Right cardiac atrium (tissue), 5 donors: ENCODE measurements at places on chromosomes 6 and 20. TPM values are rescaled to one million over a fixed set of nuclear protein-coding genes. Genes with fewer than 3 reads are reported as not detected.

LKAAEAR1 gene
- 0.29 TPM for total RNA-seq

KCNG1 gene
- total RNA-seq, result 1.1 TPM

DNA sequence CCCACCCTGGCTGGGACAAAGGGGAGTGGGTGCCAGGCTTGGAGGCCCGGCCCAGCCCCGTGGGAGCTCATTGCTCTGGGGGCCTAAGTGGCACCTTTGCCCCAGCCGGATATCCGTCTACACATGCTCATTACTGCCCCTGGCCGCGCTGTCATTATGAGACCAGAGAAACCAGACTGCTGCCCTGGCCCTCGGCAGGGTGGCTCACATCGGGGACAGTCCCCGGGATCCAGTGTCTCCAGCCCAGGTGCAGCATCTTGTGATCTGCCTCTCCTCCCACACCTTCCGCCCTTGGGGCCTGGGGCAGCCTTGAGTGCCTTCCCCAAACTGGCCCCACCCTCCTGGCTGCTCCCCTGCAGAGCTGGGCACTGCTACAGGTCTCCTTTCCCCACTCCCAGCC is 4.9 kb downstream of the SRMS start:
- DNase-seq, result no peak

- no peak for DNase-seq
Observed at GRCh38 chr6:138113588-138114210, 6.5 kb upstream of the PERP start.

HUS1B gene
- 0.58 TPM for total RNA-seq

FAXC gene
- not detected for total RNA-seq

ABCF1 gene
- 36.7 TPM for total RNA-seq

DNA sequence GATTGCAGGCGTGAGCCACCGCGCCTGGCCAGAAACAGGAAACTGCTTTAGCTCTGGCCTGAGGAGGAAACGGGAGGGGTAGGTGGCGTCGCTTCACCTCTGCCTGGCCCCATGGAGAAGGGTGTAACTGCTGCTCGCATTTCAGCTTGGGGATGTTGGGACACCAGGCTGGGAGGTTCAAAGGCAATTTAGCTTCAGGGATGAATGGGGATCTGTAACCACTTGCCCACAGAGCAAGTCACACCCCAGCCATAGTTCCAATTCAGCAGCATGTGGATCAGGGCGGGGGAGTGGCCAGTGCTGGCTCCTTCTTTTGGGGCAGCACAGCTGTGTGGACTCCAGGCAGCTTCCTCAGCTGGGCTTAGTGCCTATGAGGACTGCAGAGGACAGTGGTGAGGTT is 34.8 kb upstream of the NUP153 start:
- DNase-seq, result no peak

GRCh38 chr20:16444057-16444777 is 129.0 kb downstream of the KIF16B start:
- no peak for DNase-seq

- no peak for DNase-seq
Observed at GRCh38 chr20:60964911-60965310, 287.1 kb upstream of the CDH4 start.

GRCh38 chr20:36043892-36044515 is 75.6 kb downstream of the CNBD2 start:
- DNase-seq, result no peak

POU5F1 gene
- total RNA-seq, result 0.34 TPM

NOX3 gene
- total RNA-seq, result not detected

SEL1L2 gene
- total RNA-seq, result not detected

- no peak for DNase-seq
Observed at GRCh38 chr6:18507561-18507960, 120.4 kb downstream of the RNF144B start.

CLDN20 gene
- total RNA-seq, result not detected

ZNF341 gene
- total RNA-seq, result 2.2 TPM

DNA sequence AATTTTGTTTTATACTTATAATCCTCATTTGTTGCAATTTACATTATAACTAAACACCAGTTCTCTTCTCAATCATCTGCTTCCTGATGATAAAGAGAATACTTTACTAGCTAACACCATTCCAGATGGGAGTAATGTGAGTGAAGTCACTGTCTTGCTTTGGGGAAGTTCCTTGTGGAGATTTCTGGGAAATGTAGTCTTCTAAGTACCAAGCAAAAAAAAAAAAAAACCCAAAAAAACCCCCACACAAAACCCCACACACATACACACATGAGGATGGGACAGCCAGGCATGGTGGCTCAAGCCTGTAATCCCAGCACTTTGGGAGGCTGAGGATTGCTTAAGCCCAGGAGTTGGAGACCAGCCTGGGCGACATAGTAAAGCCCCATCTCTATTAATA is 2.2 kb upstream of the SNPH start:
- DNase-seq, result no peak

GRCh38 chr20:61924858-61925554 is 140.7 kb downstream of the TAF4 start:
- DNase-seq, result no peak
